ENCODE measurements at places on chromosomes 13 and 19.

GRCh38 chr19:35120492-35120891 lies 4.9 kb downstream of the FXYD3 start:
- no peak for DNase-seq

GRCh38 chr13:19713186-19713965 lies 69.4 kb downstream of the PSPC1 start:
- DNase-seq, result no peak

GRCh38 chr13:51894239-51894638 lies 32.5 kb downstream of the CCDC70 start:
- DNase-seq, result no peak

GRCh38 chr13:96089749-96090239 lies at the start of gene HS6ST3:
TSS of gene HS6ST3 (plus strand) at chr13:96090107.
- DNase-seq, result no peak
